ENCODE measurements at places on chromosomes 11 and 22. TPM values are rescaled to one million over a fixed set of nuclear protein-coding genes. Genes with fewer than 3 reads are reported as not detected.

GRCh38 chr11:16338393-16338792 lies 18.0 kb downstream of the SOX6 start:
- no peak for DNase-seq

GRCh38 chr22:50473855-50474671 lies 772 bp downstream of the SBF1 start:
- no peak for DNase-seq

DNA sequence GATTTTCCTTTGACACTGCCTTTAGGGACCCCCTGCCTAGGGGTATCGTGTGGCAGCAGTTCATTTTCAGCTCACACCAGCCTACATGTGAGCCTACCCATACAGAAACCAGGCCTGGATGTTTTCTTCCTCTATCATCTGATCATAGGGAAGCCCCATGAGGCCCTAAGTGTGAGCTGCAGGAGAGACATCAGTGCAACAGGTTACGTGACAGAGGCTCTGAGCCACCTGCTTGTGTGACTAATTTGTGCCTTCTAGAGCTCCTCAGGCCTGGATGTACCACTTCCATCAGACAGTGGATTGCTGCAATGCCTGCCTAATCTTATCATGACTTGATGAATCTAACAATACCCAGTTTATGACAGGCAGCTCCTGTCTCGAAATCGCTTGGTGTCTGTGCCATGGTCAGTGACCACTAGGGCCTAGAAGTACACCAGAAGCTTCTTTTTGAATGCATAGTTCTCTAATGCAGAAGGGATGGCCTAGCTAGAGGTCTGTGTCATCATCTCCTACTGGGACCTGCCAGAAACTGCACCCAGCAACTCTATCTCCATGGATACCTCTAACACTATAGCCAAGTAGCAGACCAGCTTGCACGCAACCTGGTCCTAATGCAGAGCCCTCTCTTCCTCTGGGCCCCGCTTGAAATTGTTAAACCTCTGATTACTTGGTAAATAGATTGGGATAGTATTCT lies 109.7 kb upstream of the CLPB start:
- no peak for DNase-seq

DNA sequence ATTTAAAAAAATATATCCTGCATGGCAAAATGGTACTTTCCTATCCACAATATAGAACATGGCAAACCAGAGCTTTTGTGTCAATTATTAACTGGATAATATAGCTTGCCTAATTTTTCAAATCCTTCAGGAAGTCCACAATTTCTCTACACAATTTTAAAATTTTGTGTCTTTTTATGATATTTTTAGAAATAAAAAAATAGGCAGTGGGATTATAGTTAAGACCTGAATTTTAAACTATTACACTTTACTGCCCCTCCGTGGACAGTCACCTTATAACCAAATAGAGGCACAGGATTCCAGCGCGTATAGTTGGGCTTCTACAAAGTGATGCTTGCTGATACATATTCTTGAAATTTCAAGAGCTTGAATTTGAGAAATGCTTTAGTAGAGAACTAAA lies 2.1 kb upstream of the DMC1 start:
- peak; percentile 66 for DNase-seq

GRCh38 chr11:94939346-94939745 lies 34.0 kb downstream of the CWC15 start:
- DNase-seq: no peak

DNA sequence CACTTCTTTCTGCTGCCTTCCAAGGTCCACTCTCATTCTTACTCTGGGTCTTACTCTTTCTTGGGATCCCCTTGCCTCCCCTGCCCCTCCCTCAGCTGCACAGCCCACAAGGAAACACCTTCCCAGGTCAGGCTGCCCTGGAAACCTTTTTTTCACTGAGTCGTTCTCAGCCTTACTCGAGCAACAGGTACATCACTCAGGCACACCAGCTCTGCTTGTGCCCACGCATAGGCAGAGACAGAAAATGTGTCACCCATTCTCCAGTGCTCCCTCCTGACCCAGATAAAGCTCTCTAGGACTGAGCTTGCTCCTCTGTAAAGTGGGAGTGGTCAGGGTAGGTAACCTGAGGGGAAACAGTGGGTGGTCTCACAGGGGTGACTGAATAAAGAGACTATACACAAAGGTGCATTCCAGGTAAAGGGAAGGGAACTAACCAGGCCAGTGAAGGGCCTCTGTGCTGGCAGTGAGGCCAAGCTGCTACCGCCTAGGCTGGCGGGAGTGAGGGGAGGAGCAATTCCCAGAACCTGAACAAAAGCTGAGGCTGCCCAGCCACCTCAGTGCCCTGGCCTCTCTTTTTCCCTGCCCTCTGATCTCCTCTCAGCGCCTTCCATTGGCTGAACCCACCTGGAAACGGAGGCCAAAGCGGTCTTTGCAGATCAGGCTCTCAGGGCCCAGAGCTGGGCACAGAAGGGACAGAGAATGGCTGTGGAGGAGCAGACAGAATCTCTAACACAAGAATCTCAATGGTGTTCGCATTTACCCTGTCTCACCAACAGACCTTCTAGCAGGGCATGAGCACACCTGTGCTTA lies 15.9 kb downstream of the PRG3 start:
- no peak for DNase-seq

DNA sequence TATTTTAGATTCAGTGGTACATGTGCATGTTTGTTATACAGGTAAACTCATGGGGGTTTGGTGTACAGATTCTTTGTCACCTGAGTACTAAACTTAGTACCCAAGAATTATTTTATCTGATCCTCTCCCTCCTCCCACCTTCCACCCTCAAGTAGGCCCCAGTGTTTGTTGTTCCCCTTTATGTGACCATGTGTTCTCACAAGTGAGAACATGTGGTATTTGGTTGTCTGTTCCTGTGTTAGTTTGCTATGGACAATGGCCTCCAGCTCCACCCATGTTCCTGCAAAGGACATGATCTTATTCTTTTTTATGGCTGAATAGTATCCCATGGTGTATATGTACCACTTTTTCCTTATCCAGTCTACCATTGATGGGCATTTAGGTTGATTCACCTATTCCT lies 6.8 kb downstream of the SMIM38 start:
- DNase-seq: no peak

DNA sequence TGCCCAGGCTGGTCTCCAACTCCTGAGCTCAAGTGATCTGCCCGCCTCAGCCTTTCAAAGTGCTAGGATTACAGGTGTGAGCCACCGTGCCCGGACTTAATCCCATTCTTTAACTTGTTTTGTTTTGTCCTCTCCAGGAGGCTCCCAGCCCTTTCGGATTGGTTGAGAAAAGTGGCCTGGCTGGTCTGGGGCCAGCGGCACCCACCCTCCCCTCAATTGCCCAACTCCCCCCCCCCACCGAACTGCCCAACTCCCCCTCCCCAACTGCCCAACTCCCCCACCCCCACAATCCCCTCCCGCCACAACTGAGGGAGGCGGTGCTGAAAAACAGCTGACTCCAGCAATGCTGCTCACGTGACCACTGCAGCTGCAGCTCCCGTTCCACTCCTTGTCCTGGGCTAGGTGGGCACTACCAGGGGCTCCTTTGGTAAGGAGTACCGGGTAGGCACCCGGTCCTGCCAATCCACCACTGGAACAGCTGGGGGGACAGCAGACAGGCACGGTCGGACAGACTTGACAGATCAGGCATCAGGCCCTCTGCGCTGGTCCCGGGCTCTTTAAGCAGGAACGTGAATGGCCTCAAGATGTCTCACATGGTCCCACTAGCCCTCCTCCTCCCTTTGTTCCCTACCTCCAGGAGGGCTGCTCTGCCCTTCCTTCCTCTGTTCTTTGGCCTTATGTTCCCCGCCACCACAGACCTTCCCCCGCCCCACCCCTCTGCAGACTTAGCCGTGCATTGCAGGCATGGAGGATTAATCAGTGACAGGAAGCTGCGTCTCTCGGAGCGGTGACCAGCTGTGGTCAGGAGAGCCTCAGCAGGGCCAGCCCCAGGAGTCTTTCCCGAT lies at the start of gene TCN2:
Gene TCN2, plus strand, starts transcription at position 720 of the 845 bp plus-strand sequence. CDS start 158 bp downstream, outside the sequence.
- DNase-seq: peak; percentile 38

GRCh38 chr22:32517488-32517887 lies 42.9 kb downstream of the FBXO7 start:
- no peak for DNase-seq

DNA sequence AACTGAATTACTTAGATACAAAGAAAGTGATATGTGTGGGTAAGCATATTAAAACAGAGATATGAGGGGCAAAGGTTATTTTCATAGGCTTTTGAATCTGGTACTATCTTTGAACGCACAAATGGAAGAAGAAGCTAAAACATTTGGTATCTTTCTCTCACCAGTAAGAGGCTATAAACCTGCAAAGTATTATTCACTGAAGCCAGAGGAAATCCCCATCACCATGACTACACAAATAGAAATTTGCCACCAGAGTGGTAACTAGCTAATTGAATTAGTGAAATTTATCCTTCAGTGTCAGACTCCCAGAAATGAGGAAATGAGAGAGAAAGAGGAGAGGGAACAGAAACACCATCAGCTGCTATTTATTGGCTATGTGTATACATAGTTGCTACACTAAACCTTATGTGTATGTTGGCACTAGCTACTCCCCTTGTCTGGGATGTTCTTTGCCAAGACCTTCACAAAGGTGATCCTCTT lies 503.4 kb downstream of the DLG2 start:
- peak; percentile 82 for DNase-seq

- DNase-seq: no peak
Observed at GRCh38 chr11:134749040-134749839, 337.2 kb upstream of the B3GAT1 start.

GRCh38 chr22:26205494-26205893 lies 36.2 kb downstream of the SEZ6L start:
- DNase-seq: no peak

GRCh38 chr11:14422814-14423182 lies 63.8 kb upstream of the RRAS2 start:
- DNase-seq: no peak

DNA sequence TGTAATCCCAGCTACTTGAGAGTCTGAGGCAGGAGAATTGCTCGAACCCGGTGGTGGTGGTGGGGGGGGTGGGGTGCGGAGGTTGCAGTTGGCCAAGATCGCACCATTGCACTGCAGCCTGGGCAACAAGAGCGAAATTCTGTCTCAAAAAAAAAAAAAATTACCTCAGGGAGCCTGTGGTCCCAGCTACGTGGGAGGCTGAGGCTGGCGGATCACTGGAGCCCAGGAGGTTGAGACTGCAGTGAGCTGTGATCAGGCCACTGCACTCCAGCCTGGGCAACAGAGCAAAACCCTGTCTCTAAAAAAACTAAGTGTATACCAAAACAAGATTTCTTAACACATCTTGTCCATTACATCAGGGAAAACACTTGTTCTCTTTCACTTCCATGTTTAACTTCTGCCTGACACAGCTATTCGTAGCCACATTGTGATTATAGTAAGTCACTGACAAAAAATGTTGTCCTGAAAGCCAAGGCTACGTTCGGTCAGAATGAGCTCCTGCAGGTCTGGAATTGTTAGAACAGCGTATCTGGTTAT lies 1.4 kb downstream of the TMEM80 start:
- DNase-seq: peak; percentile 74

DNA sequence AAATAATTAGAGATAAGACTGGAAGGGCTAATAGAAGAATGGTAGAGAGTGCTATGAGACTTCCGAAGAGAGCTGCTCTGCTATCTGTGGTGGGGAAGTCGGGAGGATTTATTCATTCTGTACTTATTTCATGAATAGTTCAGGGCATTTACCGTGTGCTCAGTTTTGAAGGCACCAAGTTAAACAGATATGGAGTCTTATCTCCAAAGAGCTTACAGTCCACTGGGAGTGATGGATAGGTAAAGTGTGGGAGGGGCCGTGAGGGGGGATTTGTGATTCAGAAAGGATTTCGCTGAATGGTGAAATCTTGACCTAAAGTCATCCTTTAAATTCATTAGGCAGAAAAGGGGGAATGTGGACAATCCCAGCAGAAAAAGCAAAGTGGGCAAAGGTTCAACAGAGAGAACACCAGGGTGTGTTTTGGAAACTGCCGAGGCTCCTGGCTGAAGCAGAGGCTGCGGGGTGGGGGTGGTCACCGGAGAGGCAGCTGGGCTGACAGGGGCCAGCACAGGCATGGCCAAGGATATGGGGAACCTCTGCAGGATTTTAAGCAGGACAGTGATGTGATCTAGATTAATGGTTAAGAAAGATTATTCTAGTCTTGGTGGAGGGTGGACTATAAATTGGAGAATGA lies 91.2 kb downstream of the UBASH3B start:
- no peak for DNase-seq

- no peak for DNase-seq
Observed at GRCh38 chr11:131827430-131827829, 457.0 kb downstream of the NTM start.

DNA sequence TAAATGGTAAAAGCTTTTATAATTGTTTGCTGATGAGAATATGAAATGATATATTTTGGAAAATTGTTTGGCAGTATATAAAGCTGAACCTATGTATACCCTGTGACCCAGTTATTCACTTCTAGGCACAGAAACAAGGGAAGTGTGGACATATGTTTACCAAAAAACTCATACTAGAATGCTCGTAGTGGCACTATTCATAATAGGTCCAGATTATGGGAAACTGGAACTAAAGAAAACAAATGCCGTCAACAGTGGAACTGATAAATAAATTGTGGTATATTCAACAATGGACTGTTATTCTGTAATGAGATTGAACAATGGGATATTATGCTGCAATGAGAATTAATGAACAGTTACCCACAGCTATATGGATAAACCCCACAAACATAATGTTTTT lies 32.8 kb downstream of the CSTPP1 start:
- DNase-seq: no peak

- DNase-seq: no peak
Observed at GRCh38 chr11:47725442-47726117, 10.4 kb upstream of the AGBL2 start.

GRCh38 chr11:33656768-33657167 lies 43.9 kb downstream of the C11orf91 start:
- no peak for DNase-seq

Gene ARCN1
- total RNA-seq: 74.7 TPM

Gene TRPM5
- total RNA-seq: not detected

Gene MB
- total RNA-seq: not detected

Gene RCOR2
- total RNA-seq: not detected

Gene FAT3
- not detected for total RNA-seq

Gene MS4A12
- not detected for total RNA-seq

Gene TRPC6
- total RNA-seq: not detected

Gene TMPRSS4
- total RNA-seq: not detected

Gene DMC1
- total RNA-seq: 0.22 TPM

Gene MYBPC3
- 0.67 TPM for total RNA-seq

Gene IFITM10
- total RNA-seq: 1.1 TPM

Gene KDM4E
- total RNA-seq: not detected

Gene SMTNL1
- not detected for total RNA-seq
